Stimulated activated CD8-positive, alpha-beta memory T cell treated with anti-CD3 and anti-CD28 coated beads, Interleukin-7, amount 100 ng/mL, for 24 hours (primary cell): ENCODE measurements at places on chromosomes 11 and 22.

DNA sequence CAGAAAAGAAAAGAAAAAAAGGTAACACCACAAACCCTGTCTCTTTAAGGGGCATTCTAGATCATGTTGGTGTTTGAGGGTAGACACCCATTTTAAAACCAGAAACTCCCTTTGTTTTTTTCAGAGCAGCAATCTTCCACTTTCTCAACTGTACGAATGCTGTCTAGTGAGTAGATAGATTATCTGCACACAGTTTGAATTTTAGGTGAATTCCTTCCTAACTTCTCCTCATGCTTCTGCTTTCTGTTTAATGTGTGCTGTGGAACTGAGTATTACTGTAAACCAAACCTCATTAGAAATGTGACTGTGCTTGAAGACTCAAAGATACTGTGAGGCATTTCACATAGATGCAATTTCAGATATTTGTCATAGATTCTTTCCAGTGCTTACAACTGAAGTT is 102.4 kb downstream of the PRMT3 start:
- DNase-seq: no peak

DNA sequence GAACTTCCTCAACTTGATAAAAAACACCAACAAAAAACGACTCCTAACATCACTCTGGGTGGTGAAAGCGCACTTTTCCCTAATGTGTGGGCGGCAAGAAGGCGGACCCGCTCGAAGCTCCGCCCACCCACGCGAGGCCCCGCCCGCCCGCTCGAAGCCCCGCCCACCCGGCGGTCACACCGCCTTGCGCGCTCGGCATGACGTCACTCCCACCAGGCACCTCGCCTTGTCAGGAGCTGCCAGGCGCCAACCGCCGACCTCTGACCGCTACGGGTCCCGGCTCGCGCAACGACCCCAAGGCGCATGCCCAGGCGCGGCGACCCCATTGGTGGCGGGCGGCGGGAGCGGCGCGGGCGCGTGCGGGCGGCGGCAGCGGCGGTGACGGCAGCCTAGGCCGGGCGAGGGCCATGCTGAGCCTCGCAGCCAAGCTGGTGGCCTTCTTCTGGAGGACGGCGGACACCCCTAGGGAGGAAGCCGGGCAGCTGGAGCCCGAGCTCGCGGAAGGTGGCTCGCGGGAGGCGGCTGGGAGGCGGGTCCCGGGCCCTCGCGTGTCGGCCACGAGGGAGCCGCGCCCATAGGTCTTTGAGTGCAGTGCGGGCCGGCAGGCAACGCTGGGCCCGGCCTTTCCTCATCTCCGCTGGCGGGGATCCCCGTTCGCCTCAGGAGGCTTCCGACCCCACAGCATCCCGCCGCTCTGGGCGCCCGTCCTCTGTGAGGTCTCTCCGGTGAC is at the start of gene MOV10L1:
TSS of gene MOV10L1 (plus strand) at position 325 of the 730 bp plus-strand sequence. CDS start at position 408, 83 bp downstream.
- no peak for DNase-seq

DNA sequence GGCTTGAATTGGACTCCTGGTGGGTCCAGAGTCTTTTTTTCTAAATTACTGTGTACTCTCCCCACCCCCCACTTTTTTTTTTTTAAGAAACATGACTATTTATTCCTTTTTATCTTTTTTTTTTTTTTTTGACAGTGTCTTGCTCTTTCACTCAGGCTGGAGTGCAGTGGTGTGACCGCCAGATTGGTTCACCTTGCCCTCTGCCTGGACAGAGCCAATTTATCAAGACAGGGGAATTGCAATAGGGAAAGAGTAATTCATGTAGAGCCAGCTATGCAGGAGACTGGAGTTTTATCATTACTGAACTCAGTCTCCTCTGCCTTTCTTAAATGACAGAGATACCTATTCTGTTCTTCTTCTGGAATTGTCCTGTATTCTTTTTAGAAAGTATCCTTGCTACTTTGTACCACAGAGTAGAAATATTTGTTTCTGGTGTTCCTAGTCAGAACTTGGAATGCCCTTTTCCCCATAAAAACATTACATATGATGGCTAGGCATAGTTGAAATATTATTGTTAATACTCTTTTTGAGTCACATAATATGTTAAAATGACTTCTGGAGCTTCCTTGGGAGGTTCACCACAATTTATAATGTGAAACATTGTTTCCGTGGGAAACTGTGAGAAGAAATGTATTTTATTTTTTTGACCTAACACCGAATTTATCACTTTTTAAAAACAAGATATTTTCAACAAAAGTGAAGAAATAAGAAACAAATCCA is 95.6 kb downstream of the UVRAG start:
- no peak for DNase-seq

DNA sequence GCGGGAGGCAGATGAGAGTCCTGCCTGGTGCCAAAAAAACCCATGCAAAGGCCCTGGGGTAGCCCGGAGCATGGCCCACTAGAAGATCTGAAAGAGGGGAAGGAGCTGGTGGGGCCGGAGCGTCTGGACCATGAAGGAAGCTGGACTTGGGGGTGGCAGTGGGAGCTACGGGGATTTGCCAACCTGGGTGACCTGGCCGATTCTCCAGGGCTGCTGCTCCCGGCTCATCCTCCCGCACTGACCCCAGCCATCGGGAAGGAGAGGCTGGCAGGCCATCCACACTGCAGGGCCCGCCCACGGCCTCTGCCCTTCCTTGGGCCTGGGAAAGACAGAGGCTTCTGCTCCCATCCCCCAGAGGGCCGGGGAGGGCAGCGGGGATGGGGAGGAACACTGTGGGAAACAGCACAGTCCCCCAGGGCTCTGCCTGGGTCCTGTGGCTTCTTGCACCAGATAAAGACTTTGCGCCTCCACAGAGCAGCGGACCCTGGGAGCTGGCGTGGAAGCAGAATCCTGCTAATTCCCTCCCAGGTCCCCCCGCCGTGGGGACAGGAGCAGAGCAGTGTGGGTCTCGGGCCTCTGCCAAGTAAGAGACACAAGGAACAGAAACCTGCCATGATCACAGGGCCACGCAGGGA is 87.1 kb upstream of the LINC01488 start:
- DNase-seq: no peak

DNA sequence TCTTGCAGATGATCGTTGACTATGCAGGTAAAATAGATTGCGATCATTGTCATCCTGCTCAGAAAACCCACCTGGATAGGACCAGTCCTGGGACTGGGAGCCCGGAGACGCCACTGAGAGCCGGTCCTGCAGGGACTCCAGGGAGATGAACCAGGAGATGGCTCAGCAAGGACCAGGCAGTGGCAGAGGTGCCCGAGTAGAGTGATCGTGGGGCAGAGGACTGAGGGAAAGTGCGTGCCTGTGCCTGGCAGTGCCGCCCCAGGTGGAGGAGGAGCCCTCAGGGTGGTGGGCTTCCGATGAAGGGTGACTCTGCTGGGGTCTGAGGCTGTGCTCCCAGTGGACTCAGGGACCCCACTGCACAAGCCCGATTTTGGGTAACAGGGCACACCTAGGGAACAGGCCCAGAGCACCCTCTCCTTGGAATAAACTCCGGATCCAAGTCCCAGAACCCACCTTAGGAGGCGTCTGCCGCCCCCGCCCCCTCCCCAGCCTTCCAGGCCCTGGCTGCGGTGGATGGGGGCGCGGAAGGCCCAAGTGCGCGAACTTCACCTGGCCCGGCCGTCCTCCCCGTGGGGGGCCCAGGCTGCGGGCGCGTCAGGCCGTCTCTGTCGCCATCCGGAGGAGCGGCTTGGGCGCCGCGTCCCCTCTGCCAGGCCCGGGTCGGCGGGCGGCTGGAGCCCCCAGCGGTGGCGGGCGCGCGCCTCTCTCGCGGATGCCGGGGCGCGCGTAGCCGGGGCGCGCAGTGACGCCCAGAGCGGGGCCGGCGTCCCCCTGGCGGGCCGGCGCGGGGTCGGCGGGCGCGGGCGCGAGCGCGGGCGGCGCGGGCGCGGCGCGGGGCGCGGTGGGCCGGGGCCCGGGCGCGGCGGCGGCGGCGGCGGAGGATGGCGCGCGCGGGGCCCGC is 1338.8 kb downstream of the BRD1 start:
- no peak for DNase-seq

DNA sequence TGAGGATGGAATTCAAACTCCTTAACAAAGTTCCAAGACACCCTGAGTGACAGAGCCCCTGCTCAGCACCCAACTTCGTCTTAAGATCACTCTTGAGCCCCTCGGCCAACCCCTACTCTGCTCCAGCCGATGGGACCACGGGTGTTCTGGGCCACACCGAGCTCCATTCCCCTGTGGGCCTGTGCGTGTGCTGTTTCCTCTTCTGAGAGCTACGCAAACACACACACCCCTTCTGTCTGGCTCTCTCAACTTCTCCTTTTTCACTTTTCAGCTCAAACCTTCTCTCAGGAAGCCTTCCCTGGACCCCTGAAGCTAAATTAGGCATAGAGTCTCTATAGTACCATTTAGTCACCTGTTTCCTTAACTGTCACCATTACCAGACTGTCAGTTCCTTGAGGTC is 37.5 kb upstream of the NNMT start:
- DNase-seq: no peak

GRCh38 chr11:106077609-106078455 is at the start of gene AASDHPPT:
AASDHPPT (plus strand) TSS chr11:106077662; CDS start chr11:106077711, 49 bp downstream.
- DNase-seq: no peak

GRCh38 chr11:69130654-69131053 is 25.1 kb upstream of the SMIM38 start:
- no peak for DNase-seq

DNA sequence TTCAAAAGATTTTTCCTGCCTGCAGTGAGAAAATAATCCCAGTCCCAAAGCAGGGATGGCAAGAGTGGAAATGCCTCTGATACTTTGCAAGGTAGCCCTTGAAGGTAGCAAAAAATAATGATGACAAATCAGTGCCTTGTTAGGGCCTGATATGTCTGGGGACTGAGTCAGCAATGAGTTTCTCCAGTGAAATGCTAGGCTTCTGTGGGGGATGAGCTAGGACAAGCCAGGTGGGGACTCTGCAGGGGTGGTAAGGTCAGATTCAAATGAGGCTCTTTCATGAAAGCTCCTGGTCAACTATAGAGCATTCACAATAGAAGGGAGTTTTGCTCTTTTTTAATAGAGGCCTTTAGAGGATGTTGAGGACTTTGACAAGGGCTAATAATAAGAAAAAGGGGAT is 77.7 kb downstream of the ME3 start:
- DNase-seq: no peak

DNA sequence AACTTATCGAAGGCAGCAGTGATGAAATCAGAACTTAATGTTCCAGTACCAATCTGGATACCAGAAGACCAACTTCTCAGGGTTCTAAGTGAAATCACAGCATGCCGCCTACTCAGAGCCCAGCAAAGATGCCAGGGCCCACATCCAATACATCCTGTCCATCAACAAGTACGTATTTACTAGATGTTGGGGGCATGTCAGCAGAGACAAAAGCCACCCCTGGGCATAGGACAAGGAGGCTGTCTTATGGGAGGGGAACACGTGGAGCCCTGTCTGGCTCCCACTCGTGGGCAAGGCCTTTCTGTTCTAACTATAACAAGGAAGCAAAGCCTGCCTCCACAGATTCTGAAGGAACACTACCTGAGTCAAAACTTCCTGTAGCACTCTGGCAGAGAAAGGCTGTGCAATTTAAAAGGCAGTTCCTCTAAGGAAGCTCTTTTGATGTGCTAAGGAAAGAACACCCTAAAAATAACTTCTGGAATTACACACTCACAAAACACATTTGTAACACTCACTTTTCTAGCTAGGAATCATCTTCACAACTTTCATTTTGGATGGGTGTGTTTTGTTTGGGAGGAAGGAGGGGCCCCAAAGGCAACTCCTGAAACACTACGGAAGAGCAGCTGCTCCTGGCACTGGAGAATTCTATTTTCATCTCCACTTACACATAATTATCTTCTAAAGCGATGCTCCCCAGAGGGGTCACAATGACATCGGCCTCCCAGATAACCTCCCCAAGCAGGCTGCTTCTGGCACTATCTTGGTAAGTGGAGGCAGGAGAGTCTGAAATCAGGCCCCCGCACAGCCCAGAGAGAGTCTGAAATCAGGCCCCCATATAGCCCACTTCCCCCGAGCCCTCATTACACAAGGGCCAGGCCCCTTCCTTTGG is 14.2 kb downstream of the SMCO4 start:
- DNase-seq: no peak

- DNase-seq: no peak
Measured at GRCh38 chr22:49738566-49738965, 89.1 kb downstream of the BRD1 start.

- no peak for DNase-seq
Measured at GRCh38 chr11:2215230-2215560, 43.6 kb upstream of the TH start.

DNA sequence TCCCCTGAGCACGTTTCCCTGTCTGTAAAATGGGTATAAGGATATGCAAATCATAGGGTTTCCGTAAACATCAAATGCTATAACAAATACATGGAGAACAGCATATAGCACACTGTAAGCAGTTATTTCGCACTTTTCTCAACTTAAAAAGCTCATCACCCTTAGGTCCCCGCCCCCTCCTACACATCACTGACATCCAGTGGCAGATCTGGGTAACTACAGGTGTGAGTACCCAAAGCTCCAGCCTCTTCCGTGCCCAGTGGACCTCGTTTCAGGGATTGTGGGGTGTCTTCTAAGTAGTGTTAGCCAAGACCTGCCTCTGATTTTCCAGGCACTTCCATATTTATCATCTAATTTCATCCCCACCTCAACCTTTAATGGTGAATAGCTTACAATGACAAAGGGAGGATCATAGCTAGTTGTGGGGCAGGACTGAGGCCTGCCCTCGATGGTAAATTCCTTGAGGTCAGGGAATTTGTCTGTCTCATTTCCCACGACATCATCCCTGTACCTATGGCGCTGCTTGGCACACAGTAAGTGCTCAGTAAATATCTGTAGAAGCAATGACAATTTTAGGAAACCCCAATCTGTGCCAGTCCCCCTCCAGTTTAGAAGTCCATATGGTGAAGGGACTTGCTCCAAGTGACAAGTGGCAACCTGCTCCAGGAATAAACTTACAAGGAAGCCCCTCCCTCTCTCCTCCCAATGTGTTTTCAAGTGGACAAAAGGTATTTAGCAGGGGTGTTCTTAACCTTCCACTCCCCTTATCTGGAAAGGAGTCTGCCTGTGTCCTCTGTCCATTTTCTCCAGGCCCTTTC is 340.5 kb downstream of the TENM4 start:
- no peak for DNase-seq

- no peak for DNase-seq
Measured at GRCh38 chr11:112229746-112230433, 3.7 kb downstream of the PTS start.

- no peak for DNase-seq
Measured at GRCh38 chr11:33608386-33608785, 92.2 kb downstream of the C11orf91 start.

DNA sequence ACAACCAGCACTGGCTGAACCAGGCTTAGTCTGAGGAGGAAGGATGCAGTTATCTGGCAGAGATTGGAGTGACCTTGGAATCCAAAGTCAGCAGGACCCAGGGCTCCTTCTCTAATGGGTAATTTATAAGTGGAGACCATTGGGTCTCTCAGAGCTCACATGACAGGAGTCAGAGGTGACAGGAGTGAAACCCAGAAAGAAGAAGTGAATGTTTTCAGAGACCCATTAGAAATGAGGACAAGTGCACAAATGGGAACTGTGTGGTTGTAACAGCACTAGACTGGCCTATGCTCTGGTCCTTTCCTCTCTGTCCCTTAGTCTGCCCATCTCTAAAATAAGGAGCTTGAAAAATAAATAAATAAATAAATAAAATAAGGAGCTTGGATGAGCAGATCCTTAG is 107.4 kb downstream of the SERGEF start:
- no peak for DNase-seq
